ENCODE measurements at places on chromosomes 2 and 18.
A peak's percentile ranks its signal among the peaks of the same experiment; 100 is the strongest.

DNA sequence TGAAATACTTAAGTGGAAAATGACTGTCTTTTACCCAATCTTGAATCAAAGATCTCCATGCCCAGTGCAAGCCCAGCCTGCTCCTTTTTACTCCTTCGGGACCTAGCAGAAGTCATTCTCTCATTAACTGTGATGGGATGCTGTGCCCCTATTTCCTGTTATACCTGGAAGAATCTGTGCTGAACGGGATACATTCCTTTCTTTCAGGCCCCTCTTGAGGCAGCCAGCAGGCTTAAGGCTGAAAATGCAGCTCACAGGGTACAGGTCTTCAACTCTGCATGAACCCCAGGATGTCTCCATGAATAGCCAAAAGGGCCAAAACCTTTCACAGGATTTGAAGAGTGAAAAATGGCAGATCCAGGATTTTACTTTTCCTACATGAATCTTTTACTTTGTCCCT lies 784.8 kb upstream of the KLHL29 start:
- no peak for DNase-seq

DNA sequence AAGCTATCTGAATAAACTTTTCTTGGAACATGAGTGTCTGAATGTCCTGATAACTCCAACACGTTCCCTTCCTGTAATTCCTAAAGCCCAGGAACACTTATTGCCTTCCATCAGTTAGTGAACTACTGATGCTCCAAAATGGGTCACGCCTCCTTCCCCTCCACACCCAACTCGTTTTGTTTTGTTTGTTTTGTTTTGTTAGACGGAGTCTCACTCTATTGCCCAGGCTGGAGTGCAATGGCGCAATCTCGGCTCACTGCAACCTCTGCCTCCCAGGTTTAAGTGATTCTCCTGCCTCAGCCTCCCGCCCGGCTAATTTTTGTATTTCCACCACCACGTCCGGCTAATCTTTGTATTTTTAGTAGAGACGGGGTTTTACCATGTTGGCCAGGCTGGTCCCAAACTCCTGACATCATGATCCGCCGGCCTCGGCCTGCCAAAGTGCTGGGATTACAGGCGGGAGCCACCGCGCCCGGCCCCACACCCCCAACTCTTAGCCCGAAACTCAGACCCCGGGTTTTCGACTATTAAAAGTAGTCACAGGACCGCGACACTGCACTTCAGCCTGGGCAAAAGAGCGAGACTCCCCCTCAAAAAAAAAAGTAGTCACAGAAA lies 774 bp downstream of the IER3IP1 start:
- DNase-seq = no peak

DNA sequence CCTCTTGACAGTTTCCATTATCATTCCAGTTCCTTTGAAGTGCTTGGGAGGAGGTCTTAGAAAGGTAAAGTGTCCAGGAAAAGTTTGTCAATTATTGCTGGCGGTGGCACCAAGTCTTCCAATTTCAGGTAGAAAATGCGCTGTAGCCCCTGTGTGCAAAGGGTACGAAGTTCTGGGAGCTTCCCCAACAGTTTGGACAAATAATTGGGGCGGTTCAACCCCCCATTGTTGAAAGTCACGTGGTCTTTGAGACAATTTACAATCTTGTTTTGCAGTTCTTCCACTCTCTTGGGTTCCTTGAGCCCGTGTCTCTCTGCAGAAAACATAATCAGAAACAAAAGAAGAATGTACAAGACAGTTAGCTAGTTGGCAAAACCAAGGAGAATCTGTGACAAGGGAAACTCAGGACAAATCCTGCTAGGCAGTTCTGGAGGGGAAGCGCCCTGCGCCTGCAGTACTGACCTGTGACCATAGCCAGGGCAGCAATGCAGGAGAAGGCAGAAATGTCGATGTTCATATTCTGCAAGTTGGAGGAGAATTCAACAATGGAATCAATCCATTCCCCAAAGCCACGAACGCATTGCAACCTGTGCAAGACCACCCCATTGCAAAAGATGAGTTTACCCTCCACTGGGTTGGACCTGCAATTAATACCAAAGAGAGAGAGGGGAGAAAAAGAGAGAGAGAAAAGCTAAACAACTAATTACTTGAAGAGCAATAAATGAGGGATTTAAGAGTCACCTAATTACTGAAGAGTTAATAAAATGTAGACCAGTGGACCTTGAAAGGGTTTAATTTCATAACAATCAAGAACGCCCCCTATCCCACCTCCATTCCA lies 6.6 kb downstream of the NR4A2 start:
- DNase-seq = no peak

DNA sequence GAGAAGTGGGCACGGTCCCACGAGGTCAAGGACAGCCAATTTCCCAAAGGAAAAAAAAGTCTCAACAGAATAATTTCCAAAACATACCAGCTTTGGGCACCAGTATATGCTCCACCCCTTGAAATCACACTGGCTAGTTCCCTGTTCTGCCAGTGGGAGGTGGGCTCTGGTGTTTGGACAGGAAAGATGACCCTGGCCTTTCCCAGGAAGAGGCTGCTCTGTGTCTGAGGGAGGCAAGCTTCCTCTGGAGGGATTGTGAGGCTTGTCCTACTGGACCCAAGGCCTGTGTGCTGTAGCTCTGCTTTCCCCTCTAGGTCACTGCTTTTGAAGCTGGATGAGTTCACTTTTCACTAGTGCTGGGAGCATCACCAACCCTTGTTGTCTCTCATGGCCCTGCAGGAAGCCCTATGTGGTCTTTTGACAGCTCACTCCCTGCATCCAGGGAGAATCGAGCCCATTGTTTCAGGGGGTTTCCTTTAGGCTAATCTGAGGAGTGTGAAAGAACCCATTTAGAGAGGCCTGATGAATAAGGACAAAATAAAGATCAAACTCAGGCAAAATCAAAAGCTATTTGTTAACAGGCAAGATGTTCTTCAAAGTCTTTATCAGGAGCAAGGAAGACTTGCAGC lies 36.3 kb downstream of the CXCR4 start:
- no peak for DNase-seq

GRCh38 chr2:2188941-2189340 lies 142.1 kb downstream of the MYT1L start:
- DNase-seq = no peak

GRCh38 chr18:76259096-76259495 lies 235.9 kb downstream of the ZNF516 start:
- no peak for DNase-seq

DNA sequence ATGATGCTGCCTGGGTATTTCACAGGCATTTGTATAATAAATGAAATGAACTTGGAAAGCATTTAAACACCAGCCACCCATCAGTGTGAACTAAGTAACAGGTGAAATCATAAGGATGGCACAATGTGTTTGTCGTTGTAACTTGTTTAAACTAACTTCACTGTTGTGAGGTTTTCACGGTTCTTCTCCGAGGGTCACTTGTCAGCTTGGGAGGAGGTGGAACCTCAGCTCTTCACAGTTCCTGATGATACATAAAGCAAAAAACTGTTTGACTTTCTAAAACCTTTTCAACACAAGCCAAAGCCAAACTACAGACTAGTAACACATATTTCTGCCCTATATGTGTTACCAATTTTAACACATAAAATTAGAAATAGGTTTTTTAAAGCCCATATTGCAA lies 13.1 kb downstream of the TMEM18 start:
- no peak for DNase-seq

DNA sequence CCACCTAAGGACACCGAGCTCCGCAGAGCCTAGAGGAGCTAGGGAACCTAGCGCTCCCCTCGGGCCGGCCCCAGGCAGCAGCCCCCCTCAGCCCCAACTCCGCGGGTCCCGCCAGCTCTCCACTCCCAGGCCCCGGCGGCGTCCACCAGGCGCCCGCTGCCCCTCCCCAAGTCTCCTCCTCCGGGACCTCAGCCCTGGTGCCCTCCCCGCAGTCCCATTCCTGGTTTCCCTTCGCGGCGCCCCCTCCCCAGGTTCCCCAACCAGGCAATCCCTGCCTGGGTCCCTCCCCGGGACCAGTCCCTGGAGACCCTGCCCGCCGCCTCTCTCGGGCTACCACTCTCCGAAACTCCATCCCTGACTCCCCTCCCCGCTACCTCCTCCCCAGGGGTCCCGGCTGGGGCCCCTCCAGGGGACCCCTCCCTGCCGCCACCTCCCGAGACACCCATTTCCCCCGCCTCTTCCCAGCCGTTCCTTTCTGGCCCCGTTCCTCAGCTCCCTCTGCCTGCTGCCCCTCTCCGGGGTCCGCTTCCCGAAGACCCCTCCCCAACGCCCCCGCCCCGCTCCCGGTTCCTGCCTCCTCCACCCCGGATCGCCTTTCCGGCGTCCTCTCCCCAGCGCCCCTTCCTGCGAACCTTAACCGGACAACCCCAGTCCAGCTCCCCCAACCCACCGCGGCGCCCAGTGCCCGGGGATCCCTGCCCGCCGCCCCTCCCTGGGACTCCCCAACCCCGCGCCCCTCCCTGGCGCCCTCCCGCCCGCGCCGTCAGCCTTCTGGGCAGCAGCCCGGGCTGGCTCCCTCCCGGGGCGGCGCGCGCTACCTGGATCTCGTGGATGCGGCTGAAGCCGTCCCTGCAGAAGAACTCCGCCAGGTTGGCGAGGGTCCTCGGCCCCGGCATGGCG lies 678 bp downstream of the CYP27C1 start:
- DNase-seq = no peak

DNA sequence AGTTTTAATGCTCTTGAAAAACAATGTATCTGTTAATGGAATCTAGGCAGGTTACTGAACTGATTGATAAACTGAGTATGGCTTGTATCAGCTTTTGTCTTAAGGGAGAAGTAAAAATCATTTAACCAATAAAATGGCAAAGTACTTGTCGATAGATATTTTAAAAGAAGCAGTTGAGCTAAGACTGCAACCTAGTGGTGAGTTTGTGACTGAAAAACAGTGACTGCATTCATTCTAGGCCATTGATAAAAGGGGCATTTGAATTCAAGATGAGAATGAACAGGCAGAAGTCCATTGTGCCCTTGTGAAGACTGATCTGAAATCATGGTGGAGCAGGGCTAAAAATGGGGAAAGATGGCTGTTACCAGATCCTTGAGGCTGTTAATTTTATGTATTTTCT lies 59.4 kb upstream of the MSTN start:
- no peak for DNase-seq

- DNase-seq = no peak
Observed at GRCh38 chr2:223264541-223265193, 212.7 kb downstream of the KCNE4 start.

GRCh38 chr2:12709207-12709522 lies 7.6 kb upstream of the TRIB2 start:
- DNase-seq = peak; percentile 42

- no peak for DNase-seq
Observed at GRCh38 chr2:2827761-2828221, 496.7 kb upstream of the MYT1L start.

- no peak for DNase-seq
Observed at GRCh38 chr2:110783196-110783873, 51.0 kb downstream of the ACOXL start.

GRCh38 chr2:24658531-24659202 lies 134.5 kb downstream of the PTRHD1 start:
- DNase-seq = no peak

DNA sequence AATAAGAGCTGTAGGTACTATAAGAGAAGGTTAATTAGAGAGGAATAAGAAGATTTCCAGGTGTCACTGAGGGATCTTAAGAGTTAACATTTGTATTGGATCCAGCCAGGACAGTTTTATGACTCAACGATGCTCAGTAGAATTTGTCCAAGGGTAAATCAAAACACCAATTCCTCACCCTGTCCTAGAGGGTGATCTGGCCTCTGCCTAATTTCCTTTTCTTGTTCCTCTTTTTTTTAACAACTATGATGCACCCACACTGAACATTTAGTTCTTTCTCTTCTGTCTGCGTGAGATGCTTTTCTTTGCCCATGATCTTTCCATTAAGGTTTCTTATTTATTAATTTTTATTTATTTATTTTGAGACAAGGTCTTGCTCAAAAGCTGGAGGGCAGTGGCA lies 92.0 kb downstream of the PMS1 start:
- DNase-seq = no peak

GRCh38 chr2:210027608-210028007 lies 25.2 kb downstream of the RPE start:
- DNase-seq = no peak

DNA sequence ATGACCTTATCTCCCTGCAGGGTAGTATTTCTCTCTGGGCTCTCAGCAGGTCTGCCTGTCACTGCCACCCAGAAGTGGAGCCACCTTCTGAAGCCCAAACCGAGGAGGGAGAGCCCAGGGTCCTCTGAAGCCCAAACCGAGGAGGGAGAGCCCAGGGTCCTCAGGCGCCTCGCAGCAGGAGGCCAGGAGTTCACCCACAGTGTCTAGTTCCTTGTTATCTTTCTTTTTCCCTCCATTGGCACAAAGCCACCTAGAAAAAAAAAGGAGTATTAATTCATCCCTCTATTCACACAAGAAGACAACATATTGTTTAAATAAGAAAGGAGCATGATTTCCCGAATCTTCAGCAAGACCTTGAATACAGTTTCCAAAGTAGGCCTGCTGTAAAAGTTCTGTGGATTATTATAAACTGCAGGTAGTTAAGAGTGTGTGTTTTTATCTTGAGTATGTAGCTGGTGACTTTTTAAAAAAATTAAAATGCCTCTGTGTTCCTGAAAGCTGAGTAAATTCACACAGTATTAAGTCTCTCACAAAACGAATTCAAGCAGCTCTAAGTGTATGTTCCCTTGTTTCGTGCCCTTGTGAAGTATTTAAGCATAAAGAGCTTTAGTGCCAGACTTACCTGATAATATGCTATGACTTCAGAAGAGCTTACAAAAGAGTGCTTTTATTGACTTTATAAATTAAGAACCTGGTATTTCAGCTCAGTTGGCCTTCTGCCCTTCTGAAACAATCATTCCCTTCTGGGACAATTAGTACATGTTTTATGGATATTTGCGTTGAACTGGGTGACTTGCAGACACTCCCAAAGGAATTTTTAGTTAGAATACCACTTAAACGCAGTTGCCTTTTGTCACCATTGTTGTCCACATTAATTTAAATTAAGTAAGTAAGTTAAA lies 11.7 kb upstream of the GRHL1 start:
- DNase-seq = no peak

GRCh38 chr18:59459369-59460071 lies 100.5 kb upstream of the LMAN1 start:
- DNase-seq = no peak

GRCh38 chr18:69250305-69251151 lies 150.2 kb upstream of the DOK6 start:
- no peak for DNase-seq

GRCh38 chr2:241965931-241966412 lies 96.4 kb downstream of the RTP5 start:
- DNase-seq = peak; percentile 60

- no peak for DNase-seq
Observed at GRCh38 chr2:152694161-152694661, 23.1 kb downstream of the PRPF40A start.

DNA sequence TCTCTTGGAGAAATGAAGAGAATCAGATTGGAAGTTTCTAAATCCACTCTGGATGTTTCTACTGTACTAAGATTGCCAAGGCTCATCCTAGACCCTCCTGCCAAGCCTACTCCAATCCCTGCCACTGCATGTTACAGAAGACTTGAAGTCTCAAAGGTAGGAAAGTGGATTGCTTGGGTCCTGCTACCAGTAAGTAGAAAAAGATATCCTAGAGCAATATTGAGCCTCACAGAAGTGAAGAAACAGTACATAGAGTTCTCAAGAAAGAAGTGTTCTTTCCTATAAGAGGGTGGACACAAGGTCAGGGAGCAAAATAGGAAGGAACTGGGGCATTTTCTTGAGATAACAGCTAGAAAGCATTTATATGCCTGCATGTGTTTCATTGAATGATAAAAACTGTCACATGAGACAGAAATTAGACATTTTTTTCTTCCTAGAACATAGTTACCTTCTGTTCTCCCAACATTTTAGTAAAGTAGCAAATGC lies 232.9 kb downstream of the RBM43 start:
- DNase-seq = no peak
